ENCODE measurements at places on chromosomes 5 and 9.

GRCh38 chr9:126615245-126615790 lies 1.6 kb downstream of the LMX1B start:
- DNase-seq: no peak

DNA sequence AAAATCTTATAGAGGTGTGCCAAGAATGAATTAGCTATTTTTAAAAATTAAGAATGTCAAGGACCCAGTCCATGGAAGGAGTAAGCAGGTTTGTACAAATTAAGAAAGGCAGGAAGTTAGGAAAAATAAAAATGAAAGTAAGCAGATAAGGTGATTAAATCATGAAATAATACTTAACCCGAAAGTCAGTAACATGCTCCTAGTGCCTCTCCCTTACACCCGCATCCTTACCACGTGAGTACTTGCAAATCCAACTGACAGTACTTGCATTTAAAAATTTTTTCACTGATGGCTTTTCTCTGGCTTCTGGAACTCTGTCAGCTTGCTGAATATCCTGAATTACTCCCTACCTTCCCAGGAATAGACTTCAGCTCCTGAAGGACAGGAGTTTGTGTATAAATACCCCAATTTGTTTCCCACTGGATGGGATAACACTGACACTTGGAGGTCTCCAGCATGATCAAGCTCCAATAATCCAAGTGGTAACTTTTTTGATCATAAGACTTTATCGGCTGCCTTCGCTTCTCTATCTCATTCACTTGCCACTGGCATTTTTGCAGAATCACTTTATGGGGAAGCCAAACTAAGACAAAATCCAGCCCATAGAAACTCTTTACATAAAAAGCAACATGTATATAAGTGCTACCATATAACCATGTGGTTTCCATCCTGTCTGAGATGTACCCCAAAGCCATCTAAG lies 41.6 kb upstream of the RICTOR start:
- DNase-seq: no peak

DNA sequence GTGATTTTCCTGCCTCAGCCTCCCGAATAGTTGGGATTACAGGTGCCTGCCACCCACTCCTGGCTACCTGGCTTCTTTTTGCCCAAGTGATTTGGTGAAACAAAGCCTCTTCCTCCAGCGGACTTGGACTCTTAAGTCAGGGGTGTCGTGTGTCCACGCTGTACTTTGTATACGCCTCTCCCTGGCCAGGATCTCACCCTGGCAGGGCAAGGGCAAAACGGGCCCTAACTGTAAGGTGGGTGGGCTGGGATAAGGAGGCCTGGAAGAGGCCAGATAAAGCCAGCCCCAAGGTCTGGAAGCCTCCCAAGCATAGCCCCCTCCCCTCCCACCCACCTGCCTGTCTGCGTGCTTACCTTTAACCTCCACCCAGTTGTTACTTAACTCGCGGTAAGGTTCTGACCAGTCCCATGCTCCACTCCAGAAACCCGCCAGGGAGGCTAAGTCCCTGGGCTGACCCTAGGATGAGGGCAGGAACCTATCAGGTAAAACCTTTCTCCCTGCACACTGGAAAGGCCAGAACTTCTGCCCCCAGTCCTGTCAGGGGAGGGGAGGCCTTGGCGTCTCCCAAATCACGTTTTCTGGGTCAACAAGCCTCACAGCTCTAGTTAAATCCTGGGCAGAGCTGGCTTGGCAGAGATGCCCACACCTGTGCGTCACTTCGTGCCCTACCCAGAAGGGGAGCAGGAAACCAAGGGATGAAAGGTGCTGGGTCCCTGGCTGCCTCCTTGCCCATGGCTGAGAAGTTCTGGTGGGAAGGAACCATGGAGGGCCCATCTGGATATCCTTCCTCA lies 8.4 kb downstream of the CDK9 start:
- no peak for DNase-seq

DNA sequence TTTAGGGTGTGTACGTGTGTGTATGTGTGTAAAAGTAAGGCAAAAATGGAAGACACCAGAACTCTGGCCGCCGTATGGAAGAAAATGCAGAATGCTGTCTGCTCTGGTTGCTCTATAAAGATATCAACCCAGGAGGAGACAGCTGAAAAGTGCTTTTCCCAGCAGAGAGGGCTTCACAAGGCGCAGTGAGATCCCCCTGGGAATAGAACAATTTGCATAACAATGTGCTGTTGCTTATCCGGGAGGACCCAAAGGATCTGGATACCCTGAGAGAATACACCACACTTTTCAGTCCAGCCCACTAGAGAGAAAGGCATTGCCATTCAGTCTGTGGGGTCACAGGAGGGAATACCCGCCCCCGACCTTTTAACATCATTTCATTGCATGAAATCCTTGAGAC lies 230.6 kb downstream of the EBF1 start:
- DNase-seq: no peak

DNA sequence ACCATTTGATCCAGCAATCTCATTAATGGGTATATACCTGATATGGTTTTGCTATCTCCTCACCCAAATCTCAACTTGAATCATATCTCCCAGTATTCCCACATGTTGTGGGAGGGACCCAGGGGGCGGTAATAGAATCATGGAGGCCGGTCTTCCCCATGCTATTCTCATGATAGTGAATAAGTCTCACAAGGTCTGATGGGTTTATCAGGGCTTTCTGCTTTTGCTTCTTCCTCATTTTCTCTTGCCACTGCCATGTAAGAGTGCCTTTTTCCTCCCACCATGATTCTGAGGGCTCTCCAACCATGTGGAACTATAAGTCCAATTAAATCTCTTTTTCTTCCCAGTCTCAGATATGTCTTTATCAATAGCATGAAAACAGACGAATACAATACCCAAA lies 74.5 kb upstream of the APC start:
- DNase-seq: no peak

- no peak for DNase-seq
Observed at GRCh38 chr9:80177949-80178480, 606.2 kb downstream of the TLE4 start.

GRCh38 chr9:36725777-36726356 lies 153.2 kb downstream of the MELK start:
- DNase-seq: no peak

- no peak for DNase-seq
Observed at GRCh38 chr5:34957321-34957720, 28.0 kb downstream of the DNAJC21 start.

- no peak for DNase-seq
Observed at GRCh38 chr9:98171176-98171925, 21.1 kb downstream of the CORO2A start.

DNA sequence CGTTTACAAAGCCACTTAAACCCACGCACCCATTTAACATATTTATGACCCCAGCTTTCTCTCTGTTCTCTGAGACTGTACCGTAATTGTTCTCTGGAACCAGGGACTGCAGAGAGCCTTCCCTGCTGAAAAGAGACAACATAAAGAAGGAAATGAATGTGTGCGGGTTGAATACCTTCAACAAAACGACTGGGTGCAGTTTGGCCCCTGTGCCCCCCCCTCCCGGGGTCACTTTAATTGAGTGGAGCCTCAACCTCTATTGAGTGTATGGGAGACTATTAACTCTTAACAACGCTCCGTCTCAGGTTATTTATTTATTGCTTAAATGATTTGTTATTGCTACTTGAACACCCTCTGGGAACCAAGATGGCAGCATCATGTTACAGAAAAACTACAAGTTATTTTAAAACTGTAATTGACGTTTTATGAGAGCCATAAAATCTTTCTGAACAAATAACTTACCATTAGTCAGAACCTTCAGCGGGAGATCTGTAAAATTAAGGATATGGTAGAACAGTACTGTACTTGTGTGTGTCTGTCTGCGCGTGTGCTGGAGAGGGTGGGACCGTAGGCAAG lies 70.6 kb downstream of the GAS1 start:
- DNase-seq: no peak

- no peak for DNase-seq
Observed at GRCh38 chr5:111927191-111927590, 170.2 kb upstream of the NREP start.

GRCh38 chr5:151270599-151270998 lies 17.6 kb downstream of the GM2A start:
- no peak for DNase-seq

DNA sequence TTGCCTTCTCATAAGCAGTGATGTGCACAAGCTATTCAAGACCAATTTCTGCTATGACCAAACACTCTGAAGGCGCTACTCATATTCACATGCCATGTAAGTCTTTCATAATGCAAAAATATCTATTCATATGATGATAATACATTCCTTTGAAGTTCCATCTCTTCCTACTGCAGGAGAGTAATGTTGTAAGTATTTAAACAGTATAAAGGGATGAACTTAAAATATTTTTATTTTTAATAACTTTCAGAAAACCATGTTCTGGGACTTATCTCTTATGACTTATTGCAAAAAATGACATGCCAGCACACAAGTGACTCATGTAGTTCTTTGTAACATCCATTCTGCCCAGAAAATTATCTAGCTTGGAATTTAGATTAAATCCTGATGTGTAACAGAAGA lies 376.4 kb downstream of the KCTD16 start:
- no peak for DNase-seq

DNA sequence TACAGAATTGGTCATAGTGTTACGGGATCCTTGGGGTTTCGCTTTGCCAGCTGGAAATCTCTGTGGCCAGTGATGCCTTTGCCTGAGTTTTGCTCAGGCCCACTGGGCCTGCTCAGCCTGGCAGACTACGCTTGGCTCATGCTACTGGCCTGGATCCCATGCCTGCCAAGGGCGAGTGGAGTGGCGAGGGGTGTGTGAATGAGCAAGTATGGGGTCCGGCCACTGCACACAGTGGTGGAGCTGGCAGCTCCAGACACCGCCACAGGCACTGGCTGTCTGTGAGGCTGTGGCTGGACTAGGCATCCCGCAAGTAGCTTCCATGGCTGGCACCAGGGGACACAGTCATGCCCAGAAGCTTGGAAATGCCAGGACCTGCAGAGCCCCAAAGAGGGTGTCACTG lies 240.3 kb downstream of the ARRDC3 start:
- no peak for DNase-seq

- no peak for DNase-seq
Observed at GRCh38 chr5:128684961-128685360, 146.9 kb upstream of the FBN2 start.

- no peak for DNase-seq
Observed at GRCh38 chr5:127338501-127338900, 47.9 kb downstream of the MEGF10 start.

DNA sequence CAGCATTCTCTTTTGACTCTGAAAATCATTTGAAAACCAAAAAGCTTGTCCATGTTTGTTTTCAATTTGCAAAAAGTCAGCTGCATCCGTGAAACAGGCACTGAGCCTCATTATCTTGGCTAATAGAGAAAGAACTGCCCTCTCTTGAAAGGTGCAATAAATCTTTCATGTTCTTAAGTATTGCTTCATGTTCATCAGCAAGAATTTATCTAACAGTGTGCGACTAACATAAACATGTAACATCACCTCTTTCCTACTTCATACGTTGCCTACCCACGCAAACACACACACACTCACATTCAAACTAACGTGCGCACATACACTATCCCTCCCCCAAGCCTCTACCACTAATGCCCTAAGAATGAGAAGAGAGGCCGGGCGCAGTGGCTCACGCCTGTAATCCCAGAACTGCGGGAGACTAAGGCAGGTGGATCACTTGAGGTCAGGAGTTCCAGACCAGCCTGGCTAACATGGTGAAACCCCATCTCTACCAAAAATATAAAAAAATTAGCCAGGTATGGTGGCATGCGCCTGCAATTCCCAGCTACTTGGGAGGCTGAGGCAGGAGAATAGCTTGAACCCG lies 629.7 kb upstream of the ZNF608 start:
- DNase-seq: no peak

- no peak for DNase-seq
Observed at GRCh38 chr5:173237875-173238220, 2.8 kb upstream of the NKX2-5 start.

DNA sequence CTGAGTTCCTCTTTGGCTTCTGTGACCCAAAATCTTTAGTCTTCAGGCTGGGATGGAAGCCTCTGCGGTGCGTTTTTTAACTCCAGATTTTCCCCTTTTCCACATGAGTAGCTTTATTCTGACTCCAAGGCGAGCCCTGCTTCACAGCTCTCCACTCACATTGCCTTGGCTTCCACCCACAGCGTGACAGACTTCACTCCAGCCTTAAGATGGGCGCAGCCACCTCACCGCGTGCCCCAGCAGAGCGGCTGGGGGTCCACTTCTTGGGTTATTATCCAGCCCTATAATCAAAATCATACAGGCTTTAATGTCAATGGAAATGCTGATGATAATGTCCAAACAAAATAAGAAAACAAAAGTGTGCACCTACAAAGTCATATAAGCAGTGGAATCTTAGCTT lies 1.2 kb downstream of the EXOC3 start:
- DNase-seq: no peak

- DNase-seq: no peak
Observed at GRCh38 chr9:96599298-96599697, 20.3 kb downstream of the CDC14B start.

DNA sequence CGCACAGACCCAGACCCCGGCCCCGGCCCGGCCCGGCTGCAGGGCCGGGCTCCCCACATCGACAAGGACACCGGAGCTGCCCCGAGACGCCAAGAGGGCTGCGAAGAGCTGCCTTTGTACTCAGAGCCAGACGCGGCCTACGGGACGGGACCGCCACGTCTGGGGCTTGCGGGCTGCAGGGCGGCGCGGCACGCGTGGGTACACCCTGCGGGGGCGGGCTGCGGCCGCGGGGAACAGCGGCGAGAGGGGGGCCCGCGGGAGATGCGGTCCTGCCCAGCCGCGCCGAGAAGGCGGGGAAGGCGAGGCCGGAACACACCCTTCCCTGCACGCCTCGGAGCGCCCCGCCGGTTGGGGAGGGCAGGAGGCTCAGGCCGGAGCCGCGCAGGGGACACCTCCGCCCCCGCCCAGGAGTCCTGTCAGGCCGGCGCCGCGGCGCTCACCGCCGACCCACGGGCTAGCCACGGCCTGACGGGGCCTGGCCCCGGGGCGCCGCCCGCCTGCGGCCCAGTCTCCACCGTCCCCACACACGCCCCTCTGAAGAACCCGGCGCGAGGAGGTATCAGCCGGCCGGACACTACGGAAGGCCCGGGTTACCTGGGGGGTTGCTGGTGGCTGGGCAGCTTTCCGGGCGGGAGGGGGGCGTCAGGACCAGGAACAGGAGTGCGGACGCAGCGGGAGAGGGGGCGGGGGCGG lies 478 bp downstream of the RAB14 start:
- DNase-seq: peak; percentile 57

GRCh38 chr5:154849791-154850201 lies 607 bp downstream of the FAXDC2 start:
- no peak for DNase-seq

- DNase-seq: no peak
Observed at GRCh38 chr9:86511614-86512360, 157.6 kb upstream of the TUT7 start.
